ENCODE measurements at places on chromosomes 6 and 20. TPM values are rescaled to one million over a fixed set of nuclear protein-coding genes. Genes with fewer than 3 reads are reported as not detected.
A peak's percentile ranks its signal among the peaks of the same experiment; 100 is the strongest.

Gene PRR18
- 0.07 TPM for total RNA-seq

Gene MYT1
- total RNA-seq = 0.07 TPM

Gene HCK
- total RNA-seq = 0.28 TPM

Gene PXMP4
- total RNA-seq = 8.4 TPM

Gene HAO1
- total RNA-seq = not detected

DNA sequence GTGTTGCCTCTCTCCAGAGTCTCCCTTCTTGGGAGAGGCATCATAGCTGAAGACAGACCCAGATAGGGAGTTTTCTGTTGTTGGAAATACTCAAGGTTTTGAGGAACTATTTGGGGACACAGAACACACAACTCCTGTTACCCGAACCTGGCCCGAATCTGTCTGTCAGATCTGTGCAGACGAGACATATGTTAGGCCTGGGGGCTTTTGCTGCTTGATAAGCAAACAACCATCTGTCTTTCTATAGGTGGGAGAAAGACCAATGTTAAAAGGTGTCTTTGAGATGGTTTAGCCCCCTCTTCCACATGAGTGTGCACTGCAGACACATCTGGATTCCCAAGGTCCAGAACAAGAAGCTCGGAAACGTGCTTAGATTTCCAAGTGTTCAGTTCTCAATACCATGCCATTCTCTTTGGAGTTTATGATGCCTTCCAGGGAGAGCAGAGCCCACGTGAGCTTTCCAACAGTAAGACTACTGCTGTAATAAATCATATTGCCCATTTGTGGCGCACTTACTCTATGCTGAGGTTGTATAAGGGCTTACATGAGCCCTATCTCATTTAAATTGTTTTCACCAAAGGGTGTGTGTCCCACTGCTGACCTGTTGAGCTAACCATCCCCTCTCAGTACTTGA lies 3.8 kb upstream of the STX16 start:
- no peak overlapping the region for H3K4me3 ChIP-seq
- no peaks in the 10 kb centered on the region for H3K36me3 ChIP-seq
- H3K27me3 ChIP-seq = no peaks in the 10 kb centered on the region
- no peak for DNase-seq
- H3K4me1 ChIP-seq = no peaks in the 10 kb centered on the region

GRCh38 chr6:157530126-157530525 lies 149.1 kb downstream of the ZDHHC14 start:
- H3K4me1 ChIP-seq = peaks cover 22% of the 10 kb centered on the region
- no peaks in the 10 kb centered on the region for H3K36me3 ChIP-seq
- DNase-seq = no peak

DNA sequence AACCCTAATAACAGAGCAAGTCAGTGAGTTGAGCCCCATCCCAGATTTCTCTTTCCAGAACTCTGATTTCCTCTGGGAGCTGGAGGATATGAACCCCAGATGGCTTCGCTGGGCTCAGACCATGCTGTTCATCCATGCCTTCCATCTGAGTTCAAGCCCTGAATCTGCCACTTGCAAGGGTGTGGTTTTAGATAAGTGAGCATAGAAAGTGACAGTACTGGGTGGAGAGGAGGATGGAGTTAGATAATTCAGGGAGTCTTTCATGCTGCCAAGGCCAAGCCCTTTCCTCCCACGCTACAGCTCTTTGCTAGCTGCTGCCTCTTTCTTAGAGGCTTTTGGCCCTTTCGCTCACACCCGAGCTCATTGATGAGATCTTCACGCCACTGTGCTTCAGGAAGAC lies 57.2 kb upstream of the MAFB start:
- no peak overlapping the region for H3K4me3 ChIP-seq
- DNase-seq = no peak
- H3K4me1 ChIP-seq = no peaks in the 10 kb centered on the region
- no peak overlapping the region for H3K27ac ChIP-seq
- H3K36me3 ChIP-seq = no peaks in the 10 kb centered on the region

- H3K27me3 ChIP-seq = no peaks in the 10 kb centered on the region
- H3K4me1 ChIP-seq = no peaks in the 10 kb centered on the region
- no peaks in the 10 kb centered on the region for H3K36me3 ChIP-seq
Observed at GRCh38 chr6:131721161-131721560, 10.3 kb upstream of the CTAGE9 start.

DNA sequence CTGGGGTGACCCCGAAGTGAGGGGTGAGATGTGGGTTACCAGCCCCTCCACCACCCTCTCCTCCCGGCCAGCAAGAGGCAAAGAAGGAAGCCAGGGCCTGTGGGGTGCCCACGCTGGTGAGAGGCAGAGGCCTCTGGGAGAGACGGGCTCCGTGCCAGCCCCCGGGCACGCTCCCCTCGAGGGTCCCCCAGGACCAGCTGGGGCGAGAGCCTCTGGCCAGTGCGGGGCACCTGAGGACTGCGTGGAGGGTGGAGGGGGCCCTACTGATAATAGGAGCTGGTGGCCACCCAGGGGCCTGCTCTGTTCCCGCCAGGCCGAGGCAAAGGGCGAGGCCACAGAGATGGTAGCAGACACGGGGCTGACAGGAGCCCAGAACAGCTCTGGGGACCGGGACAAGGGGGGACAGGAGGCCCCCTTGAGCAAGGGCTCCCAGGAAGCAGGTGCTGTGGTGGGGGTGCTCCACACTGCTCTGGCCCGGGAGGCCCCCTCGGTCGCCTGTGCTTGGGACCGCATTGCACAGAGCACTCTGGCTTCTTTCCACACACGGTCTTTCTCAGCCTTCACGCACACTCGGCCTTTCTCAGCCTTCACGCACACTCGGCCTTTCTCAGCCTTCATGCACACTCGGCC lies 226.9 kb downstream of the TTLL2 start:
- H3K36me3 ChIP-seq = no peaks in the 10 kb centered on the region
- no peak for DNase-seq
- H3K27me3 ChIP-seq = no peaks in the 10 kb centered on the region
- H3K4me1 ChIP-seq = no peaks in the 10 kb centered on the region
- H3K27ac ChIP-seq = no peak overlapping the region

GRCh38 chr20:62219992-62220665 lies at the start of gene HRH3:
HRH3 (minus strand) TSS chr20:62220278; CDS start chr20:62219970, 308 bp downstream.
- H3K4me1 ChIP-seq = no peaks in the 10 kb centered on the region
- no peak within 1 kb of the TSS for H3K4me3 ChIP-seq
- no peak within 1 kb of the TSS for H3K27ac ChIP-seq
- no peak for DNase-seq
- no peaks in the 10 kb centered on the region for H3K36me3 ChIP-seq

- no peaks in the 10 kb centered on the region for H3K27me3 ChIP-seq
- no peak for DNase-seq
- H3K4me3 ChIP-seq = no peak overlapping the region
- no peaks in the 10 kb centered on the region for H3K4me1 ChIP-seq
- H3K27ac ChIP-seq = no peak overlapping the region
- no peaks in the 10 kb centered on the region for H3K36me3 ChIP-seq
Observed at GRCh38 chr20:50408526-50409364, 101.4 kb upstream of the PTPN1 start.

GRCh38 chr6:93794166-93794565 lies 374.8 kb upstream of the EPHA7 start:
- no peaks in the 10 kb centered on the region for H3K36me3 ChIP-seq
- H3K27ac ChIP-seq = no peak overlapping the region
- no peak for DNase-seq
- H3K4me1 ChIP-seq = no peaks in the 10 kb centered on the region
- no peaks in the 10 kb centered on the region for H3K27me3 ChIP-seq

DNA sequence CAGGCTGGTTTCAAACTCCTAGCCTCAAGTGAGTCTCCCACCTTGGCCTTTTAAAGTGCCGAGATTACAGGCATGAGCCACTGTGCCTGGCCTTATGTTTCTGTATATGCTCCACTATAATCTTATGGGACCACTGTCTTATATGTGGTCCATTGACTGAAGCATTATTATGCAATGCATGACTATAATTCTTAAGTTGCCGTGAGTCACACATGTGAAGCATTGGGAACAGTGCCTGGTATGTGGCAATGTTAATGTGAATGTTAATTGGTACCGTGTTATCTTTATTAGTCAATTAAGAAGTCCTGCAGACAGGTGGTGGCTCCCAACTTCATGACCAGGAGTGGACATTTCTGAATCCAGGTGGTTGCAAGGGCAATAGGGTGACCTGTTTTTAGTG lies 14.7 kb upstream of the ASXL1 start:
- H3K27me3 ChIP-seq = no peaks in the 10 kb centered on the region
- no peaks in the 10 kb centered on the region for H3K4me1 ChIP-seq
- H3K4me3 ChIP-seq = no peak overlapping the region
- no peaks in the 10 kb centered on the region for H3K36me3 ChIP-seq
- no peak for DNase-seq

DNA sequence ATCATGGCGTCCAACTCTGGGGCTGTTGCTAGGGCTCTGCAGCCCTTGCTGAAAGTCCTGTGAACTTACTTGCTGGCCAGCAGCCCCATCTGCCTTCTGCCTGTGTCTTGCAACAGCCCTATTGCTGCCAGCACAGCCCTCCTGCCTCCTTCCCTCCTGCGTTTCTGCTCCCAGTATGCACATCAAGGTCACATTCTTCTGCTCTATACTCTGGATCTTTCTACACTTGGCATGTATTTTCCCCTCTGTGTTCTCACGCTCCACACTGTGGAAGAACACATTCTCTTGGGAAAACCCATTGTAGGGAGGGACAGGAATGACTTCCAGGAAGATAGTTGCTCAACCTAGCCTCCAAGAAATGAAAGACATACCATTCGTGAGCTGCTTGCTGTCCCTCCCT lies 80.9 kb upstream of the PHACTR2 start:
- no peak overlapping the region for H3K4me3 ChIP-seq
- no peak overlapping the region for H3K27ac ChIP-seq
- H3K4me1 ChIP-seq = no peaks in the 10 kb centered on the region
- no peak for DNase-seq
- H3K27me3 ChIP-seq = no peaks in the 10 kb centered on the region

DNA sequence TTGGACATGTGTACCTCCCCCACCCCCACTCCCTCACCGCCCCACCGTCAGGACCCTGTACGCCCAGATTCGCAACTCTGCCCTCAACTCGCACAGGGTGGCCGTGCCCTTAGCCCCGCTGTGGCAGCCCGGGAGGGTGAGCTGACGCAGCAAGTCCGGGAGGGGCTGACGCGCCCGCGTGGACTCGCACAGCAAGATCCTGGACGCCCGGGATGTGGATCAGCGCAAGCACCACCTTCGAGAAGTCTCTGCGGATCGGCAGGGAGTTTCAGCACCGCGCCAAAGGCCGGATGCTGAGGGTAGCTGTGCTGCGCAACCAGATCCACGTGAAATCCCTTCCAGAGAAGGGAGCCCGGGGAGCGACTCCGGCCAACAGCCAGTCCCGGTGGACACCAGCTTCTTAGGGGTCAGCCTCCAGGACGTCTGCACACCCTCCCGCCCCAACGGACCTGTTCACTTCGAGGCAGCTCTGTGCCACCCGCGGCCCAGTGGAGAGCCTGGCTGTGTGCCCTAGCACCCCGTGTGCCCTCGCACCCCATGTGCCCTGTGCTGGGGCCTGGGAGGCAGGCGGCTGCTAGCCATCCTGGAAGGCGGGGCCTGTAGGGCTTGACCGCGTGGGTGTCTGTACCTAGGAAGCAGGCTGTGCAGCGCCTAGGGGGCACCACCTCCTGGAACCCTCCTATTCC lies 6.7 kb upstream of the GJA10 start:
- no peaks in the 10 kb centered on the region for H3K27me3 ChIP-seq
- no peaks in the 10 kb centered on the region for H3K36me3 ChIP-seq
- H3K4me3 ChIP-seq = no peak overlapping the region
- DNase-seq = no peak
- no peak overlapping the region for H3K27ac ChIP-seq
- H3K4me1 ChIP-seq = no peaks in the 10 kb centered on the region

- peak overlapping the region; percentile 43 for H3K27ac ChIP-seq
- no peak for DNase-seq
- H3K4me1 ChIP-seq = no peaks in the 10 kb centered on the region
- H3K27me3 ChIP-seq = no peaks in the 10 kb centered on the region
Observed at GRCh38 chr6:42137194-42137753, 5.1 kb downstream of the C6orf132 start.

- H3K4me3 ChIP-seq = no peak overlapping the region
- no peak overlapping the region for H3K27ac ChIP-seq
- H3K27me3 ChIP-seq = no peaks in the 10 kb centered on the region
Observed at GRCh38 chr20:12287575-12287974, 369.9 kb downstream of the BTBD3 start.

DNA sequence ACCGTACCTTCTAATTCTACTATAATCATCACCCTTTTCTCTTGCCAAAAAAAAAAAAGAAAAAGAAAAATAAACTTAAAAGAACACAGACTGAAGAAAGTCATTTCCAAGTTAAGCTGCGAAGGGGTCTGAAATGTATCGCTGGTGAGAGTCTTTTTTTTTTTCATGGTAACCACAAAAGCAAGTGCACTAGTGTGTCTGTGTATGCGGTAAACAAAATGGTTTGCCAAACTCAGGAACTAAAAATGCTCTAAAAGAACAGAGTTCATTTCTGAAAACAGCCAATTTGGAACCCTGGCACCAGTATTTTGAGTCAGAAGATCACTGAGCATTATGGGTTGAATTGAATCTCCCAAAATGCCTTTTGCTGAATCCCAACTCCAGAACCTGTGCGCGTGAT lies 46.6 kb downstream of the CDH4 start:
- DNase-seq = no peak
- H3K36me3 ChIP-seq = no peaks in the 10 kb centered on the region
- no peak overlapping the region for H3K27ac ChIP-seq
- no peaks in the 10 kb centered on the region for H3K27me3 ChIP-seq

DNA sequence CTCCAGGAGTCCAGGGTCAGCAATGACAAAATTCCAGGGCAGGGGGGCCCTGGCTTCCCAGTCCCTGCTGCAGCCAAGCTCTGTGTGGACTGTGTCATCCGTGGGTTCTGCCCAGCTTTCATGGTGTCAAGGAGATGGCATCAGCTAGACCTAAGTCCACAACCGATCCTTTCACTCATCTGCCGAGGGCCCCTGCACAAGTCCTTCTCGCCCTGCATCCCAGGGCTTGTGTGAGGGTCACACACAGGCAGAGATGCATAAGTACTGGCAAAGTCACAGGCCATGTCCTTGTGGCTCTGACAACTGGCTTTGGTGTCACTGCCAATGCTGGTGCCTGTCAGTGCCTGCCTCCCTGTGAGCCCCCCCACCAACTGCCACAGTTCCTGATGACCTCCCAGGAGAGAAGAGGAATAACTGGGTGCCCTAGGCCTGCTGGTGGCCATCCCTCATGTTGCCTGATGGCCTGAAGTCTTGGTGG lies 181.4 kb upstream of the CST7 start:
- H3K36me3 ChIP-seq = no peaks in the 10 kb centered on the region
- H3K4me3 ChIP-seq = no peak overlapping the region
- H3K4me1 ChIP-seq = no peaks in the 10 kb centered on the region
- H3K27me3 ChIP-seq = peaks cover 3% of the 10 kb centered on the region
- no peak overlapping the region for H3K27ac ChIP-seq

DNA sequence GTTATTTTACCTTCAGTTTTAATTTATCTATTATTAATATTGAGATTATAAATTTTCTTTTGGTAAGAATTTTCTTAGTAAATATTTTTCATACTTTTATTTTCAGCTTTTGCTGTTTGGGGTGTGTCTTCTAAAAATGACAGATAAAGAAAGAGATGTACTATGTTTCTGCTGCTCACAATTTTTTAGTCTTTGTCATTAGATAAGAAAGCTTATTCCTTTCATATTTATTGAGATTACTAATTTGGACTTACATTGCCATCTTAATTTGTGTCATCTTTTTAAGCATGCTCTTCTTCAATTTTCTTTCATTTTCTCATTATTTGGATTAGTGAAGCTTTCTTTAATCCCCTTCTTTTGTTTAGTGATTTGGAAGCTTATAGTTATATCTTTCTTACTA lies 13.6 kb upstream of the PHACTR2 start:
- no peak for DNase-seq
- H3K4me3 ChIP-seq = no peak overlapping the region
- no peaks in the 10 kb centered on the region for H3K4me1 ChIP-seq
- H3K36me3 ChIP-seq = no peaks in the 10 kb centered on the region

All from CD8-positive, alpha-beta memory T cell (primary cell).